ENCODE measurements at places on chromosomes 13 and 19.
A peak's percentile ranks its signal among the peaks of the same experiment; 100 is the strongest.

GRCh38 chr19:4664642-4665041 is 5.5 kb downstream of the MYDGF start:
- DNase-seq: no peak

GRCh38 chr13:99481366-99481765 is 19.9 kb upstream of the TM9SF2 start:
- DNase-seq: no peak

DNA sequence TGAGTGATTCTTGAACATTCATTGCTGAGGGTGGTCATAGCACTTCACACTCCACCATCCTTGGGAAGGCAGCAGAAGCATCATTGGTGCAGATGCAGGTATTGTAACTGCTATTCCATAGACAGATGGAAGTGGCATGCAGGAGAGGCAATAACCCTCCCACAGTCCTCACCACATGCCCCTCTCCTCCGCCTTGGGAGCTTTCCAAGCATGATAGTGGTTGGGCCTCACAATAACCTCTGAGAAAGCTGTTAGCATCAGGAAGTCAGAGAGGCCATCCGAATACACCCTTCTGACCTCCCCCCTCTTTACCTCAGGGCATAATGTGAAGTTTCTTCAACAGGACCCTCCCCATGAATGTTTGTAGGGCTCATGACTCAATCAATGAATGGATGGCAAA is 177.9 kb downstream of the KATNAL1 start:
- DNase-seq: no peak

- no peak for DNase-seq
Measured at GRCh38 chr13:109389456-109389855, 396.9 kb downstream of the IRS2 start.

- DNase-seq: no peak
Measured at GRCh38 chr13:24742294-24742693, 21.7 kb upstream of the RNF17 start.

DNA sequence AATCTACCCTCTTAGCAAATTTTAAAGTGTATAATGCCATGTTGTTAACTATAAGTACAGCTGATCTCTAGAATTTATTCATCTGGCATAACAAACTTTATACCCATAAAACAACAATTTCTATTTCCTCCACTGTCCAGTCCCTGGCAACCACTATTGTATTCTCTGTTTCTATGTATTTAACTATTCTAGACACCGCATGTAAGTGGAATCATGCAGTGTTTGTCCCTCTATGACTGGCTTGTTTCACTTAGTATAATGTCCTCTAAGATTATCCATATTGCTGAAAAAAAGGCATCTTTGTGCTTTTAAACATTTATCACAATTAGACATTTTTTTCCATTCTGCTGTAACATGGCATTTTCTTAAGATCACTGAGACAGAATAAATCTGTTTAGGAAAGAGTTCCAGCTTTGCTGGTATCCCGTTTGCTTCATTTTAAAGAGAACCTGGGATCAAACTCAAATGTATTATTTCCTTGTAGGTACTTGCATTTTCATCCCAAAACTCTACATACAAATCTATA is 1191.0 kb downstream of the SLITRK5 start:
- no peak for DNase-seq

GRCh38 chr19:49560358-49560900 is 19.9 kb downstream of the NOSIP start:
- DNase-seq: no peak

- DNase-seq: no peak
Measured at GRCh38 chr19:41529484-41530183, 46.3 kb upstream of the CEACAM21 start.

DNA sequence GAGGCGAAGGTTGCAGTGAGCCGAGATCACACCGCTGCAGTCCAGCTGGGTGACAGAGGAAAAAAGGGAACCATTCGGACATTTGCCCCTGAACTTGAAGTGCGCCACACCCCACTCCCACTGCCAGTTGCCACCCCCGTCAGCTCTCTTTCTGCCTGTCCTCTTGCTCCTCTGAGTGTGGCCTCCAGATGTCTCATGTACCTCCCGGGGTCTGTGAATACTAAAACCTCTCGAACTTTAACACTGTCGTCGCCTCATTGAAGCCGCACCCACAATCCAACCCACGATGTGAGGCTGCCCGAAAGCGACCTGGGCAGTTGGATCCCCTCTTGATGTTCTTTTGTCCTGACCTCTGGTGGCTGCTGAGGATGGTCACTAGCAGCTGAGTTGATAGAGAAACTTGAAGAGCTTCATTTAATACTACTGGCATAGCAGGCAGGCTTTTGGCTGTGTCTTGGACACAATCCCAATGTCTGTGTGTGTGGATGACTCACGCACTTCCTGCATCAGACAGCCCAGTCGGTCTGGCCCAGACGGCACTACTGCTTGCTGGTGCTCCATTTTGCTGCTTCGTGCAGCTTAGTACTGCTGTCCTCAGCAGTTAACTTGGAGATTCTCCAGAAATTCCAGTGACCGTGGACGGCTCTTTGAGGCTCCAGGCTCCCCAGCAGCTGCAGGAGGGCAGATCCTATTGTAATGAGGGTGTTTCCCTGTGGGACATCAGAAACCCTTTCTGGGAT is 4.2 kb downstream of the FPR3 start:
- peak; percentile 19 for DNase-seq

DNA sequence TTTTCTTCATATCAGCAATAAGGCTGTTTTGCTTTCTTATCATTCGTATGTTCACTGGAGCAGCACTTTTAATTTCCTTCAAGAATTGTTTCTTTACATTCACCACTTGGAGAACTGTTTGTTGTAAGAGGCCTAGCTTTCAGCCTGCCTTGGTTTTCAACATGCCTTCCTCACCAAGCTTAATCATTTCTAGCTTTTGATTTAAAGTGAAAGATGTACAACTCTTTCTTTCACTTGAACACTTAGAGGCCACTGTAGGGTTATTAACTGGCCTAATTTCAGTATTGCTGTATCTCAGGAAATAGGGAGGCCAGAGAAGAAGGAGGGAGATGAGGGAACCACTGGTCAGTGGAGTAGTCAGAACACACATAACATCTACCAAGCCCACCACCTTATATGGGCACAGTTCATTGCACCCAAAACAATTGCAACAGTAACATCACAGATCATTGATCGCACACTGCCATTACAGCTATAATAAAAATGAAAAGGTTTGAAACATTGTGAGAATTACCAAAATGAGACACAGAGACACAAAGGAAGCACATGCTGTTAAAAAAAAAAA is 181.4 kb upstream of the TUBA3C start:
- DNase-seq: no peak

DNA sequence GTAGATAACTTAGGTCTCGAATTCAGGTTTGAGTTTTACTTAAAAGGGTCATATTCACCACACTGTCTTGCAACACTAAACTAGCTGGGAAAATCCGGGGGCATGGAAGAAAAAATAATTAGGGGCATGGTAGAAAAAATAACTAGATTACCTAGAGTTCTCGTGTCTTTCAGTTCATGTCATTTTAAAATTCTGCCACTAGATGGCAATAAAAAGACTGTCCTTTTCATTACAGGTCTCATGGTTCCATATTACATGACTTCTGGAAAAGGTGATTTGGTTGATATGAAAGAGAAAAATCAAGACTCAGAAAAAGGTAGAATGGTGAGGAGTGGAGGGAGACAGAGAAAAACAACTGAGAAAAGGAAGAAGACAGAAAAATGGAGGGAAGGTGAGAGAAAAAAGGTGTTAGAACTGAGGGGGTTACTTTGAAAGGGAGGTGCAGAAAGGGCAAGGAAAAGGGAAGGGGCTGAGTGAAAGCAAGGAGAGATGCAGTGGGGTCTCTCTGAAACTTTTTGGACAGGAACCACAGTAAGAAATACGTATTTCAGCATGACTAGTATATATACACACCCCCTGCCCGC is 299.0 kb downstream of the KLF12 start:
- peak; percentile 51 for DNase-seq

DNA sequence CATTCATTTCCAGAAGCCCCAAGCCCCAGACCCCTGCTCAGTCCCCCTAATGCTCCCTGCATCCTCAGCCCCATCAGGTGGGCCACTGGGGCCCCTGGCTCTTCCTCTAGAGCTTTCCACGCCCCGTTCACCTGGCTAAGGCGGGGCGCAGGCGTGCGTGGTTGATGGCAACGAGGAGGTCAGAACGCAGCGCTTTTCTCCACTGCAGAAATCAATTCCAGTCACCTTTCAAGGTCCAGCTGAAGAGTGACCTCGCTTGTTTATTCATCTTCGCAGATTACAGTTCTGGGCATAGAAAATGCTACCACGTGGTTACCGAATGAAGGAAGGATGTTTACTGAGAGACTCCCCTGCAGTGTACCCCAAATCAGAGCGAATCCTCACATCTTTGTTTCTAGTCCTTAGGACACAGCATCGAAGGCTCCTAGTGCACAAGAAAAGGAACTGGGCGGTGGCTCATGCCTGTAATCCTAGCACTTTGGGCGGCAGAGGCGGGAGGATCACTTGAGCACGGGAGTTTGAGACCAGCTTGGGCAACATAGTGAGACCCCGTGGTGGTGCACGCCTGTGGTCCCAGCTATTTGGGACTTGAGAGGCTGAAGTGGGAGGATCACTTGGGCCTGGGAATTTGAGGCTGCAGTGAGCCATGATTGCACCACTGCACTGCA is 828 bp upstream of the PBX4 start:
- no peak for DNase-seq

GRCh38 chr13:30431269-30431940 is 9.1 kb downstream of the UBE2L5 start:
- DNase-seq: peak; percentile 57

DNA sequence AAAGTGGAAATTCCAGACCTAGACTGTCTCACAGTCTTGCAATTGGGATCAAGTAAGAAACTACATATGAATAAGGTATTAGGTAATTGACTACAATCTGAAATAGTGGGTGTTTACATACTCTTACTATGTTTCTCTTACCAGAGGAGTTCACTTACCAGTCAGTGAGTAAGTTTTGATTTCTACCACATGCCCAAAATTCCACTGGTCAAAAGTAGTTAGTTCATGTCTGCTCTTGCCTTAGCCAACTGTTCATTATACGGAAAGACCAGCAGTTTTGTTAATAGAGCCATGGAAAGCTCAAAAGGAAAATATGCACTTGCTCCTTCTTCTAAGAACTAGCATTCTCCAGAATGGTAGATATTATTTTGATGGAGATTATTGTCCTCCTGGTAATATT is 490.8 kb downstream of the RFC3 start:
- DNase-seq: no peak

DNA sequence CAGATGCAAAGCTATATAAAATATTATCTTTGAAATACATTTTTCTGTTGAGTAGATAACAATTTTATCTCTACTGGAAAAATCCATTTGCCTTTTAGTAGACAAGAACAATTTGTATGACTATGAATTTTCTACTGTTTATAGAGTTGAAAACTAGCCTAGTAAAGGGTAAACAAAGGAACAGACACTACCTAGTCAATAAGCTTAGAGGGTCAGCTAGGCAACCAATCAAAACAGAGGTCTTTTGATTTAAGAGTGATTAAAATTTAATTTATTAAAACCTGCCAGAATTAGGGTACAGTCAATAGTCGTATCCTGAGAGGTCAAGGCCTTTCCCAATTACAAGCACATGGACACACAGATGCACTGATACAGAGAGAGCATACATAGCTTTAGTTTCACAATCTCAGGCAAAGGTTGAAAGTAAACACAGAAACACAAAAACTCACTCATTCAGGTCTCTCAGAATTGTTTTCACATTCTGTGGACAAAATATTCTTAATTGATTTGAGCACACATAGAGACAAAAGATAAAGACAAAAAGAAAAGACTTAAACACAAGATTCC is 24.5 kb upstream of the GPC6 start:
- DNase-seq: no peak

DNA sequence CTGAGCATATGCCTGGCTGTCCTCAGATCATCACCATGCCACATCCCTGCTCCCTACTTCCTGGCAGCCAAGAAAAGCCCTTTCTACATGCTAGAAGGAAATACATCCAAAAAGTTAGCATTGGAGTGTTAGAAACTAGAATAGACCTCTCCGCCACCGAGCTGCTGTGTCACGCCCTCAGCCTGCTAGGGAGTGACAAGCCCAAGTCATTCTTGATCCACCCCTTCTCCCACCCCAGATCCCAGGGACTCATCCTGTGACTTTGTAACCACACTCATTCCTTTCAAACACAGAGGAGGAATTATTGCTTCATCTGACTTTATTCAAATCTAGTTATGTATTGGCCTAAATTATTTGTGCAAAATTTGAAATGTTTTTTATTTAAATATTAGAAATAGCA is 45.3 kb downstream of the POLR1D start:
- no peak for DNase-seq

- no peak for DNase-seq
Measured at GRCh38 chr13:90713441-90714133, 633.9 kb upstream of the MIR17HG start.

DNA sequence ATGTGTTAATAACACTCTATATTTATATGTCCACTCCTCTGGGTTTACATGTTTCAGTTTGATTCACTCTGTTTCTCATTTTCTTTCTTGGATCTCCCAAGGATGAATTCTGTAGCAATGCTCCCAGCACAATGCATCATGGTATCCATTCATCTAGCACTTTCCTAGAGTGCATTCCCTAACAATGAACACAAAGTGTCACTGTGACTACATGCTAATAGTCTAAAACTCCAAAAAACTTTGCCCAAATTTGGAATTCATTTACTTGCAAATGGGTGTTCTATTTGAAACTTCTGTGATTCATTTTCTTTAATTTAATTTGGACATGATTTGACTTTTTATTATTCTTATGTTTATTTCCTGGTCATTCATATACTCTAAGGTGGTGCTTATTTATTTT is 286.3 kb downstream of the POU4F1 start:
- DNase-seq: no peak

DNA sequence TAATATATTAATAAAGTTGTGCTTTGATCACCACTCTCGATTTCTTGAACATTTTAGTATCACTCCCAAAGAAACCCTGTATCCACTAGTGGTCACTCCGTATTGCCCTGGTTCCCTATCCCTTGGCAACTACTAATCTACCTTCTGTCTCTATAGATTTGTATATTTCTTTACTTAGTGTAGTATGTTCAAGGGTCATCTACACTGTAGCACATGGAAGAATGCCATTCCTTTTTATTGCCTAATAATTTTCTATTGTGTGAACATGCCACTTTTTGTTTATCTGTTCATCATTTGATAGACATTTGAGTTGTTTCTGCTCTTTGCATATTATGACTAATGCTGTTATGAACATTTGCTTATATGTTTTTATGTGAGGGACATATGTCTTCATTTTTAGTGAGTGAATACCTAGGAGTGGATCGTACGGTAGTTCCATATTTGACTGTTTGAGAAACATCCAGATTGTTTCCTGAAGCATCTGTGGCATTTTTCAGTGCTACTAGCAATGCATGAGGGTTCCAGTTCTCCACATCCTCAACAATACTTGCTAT is 254.0 kb downstream of the GPC6 start:
- no peak for DNase-seq

DNA sequence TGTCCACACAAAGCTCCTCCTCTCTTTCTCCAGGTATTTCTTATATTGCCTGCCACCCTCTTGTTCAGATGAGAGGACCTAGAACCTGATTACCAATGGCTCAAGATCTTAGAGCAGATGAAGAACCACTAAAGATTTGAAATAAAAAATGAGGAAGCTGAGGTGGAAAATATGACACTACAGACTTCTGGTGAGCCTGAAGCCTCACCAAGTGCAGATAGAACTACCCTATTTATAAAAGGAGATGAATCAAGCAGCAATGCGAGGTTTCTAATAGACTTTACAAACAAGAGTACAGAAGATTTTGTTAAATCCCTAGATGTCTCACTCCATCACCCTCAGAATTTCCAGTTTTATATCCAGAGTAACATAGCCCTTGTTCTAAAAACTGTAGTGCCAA is 345.8 kb downstream of the TBC1D4 start:
- DNase-seq: no peak

- peak; percentile 68 for DNase-seq
Measured at GRCh38 chr13:91133941-91134802, 213.3 kb upstream of the MIR17HG start.

- no peak for DNase-seq
Measured at GRCh38 chr19:38072776-38073750, 151.0 kb downstream of the DPF1 start.

Measured in LoVo (cell line).